GM12865 (cell line): ENCODE measurements at places on chromosomes 6 and 20.

DNA sequence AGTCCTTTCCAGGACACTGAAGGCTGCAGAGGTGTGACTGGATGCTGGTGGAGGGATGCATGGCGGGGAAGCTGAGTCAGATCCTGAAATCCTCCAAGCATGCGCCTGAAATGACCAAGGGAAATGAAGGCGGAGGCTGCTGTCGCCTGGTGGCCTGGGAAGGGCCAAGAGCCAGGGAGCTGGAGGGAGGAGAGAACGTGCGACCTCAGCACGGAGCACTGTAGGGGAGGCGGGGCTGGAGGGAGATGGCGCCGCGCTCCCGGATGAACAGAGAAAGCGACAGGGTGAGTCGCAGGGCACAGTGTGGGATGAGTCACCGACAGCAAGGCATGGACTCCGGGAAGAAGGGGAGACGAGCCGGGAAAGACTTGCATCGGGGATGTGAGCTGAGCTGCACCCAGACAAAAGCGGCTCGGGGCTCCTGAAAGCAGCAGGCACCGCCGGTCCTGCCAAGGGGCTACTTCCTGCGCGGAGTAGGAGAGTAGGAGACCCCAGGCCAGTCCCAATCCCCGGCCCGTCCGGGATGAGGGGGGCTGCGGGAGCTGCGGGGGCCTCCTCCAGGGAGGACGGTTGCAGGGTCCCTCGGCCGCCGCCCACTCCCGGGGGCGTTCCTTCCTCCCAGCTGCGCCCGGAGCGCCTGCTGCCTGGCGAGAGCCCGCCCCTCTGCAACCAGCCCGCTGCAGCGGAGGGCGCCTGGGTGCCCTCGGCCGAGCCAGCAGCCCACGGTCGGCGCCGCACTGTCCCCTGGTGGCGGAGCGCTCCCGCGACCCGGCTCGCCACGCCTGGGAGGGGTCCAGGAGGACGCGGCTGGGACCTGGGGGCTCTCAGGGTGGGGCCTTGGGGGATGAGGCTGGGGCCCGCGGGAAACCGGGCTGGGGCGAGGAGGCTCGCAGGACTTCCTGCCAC lies 11.0 kb upstream of the NQO2 start:
- peak; percentile 81 for DNase-seq

GRCh38 chr6:90004511-90004910 lies 110.2 kb downstream of the GJA10 start:
- DNase-seq, result no peak

- DNase-seq, result peak; percentile 12
Observed at GRCh38 chr20:52047811-52048764, 143.5 kb downstream of the ZFP64 start.

GRCh38 chr20:32526541-32526940 lies 58.6 kb downstream of the NOL4L start:
- DNase-seq, result peak; percentile 35

DNA sequence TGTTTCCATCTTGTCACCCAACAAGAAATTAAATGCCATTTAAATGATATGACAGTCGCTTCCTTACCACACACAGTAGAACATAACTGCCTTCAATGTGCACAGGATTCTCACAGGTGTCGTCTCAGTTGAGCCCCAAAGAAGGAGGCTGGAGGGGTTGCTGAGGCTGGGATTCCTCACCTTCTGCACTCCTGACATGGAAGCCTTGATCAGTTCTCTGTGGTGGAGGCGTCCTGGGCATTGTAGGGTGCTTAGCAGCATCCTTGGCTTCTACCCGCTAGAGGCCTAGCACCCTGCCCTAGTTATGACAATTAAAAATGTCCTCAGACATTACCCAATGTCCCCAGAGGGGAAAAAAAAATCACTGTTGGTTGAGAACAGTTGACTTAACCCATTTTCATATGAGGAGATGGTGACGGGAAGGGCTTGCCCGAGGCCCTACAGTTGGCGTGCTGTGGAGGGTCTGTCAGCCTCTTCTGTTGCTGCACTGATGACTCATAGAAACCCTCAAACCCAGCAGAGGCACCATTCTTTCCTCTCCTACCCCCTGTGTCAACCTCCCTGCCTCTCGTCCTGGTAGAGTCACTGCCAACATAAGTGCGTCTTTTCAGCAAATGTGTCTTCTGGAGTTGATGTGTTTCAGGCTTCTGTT lies 19.3 kb upstream of the ZNF831 start:
- DNase-seq, result no peak

GRCh38 chr6:105179244-105180065 lies at the start of gene POPDC3:
Gene POPDC3 (minus strand): TSS chr6:105180014. CDS start chr6:105161909, 18,105 bp downstream.
- peak; percentile 21 for DNase-seq

GRCh38 chr6:110554966-110555460 lies 78.6 kb upstream of the SLC22A16 start:
- no peak for DNase-seq

GRCh38 chr20:14544688-14545087 lies 207.3 kb upstream of the FLRT3 start:
- no peak for DNase-seq

DNA sequence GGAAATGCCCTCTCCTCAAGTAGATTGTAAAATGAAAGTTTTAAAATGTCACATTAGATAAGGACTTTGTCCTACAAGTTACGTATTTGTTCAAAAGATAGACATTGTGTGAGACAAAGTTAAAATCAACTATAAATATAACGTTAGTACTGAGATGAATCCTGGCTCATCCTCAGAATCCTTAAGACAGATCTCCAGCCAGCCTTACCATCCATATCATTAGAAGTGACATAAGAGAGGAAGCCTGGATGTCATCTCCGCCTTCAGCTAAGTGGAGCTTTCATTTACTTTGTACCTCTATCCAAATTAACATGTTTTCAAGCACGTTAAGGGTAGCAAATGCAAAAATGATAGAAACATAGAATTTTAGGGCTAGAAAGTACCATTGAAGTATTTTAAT lies 59.1 kb downstream of the SCAF8 start:
- DNase-seq, result no peak

- no peak for DNase-seq
Observed at GRCh38 chr20:11035211-11035610, 361.4 kb upstream of the JAG1 start.

DNA sequence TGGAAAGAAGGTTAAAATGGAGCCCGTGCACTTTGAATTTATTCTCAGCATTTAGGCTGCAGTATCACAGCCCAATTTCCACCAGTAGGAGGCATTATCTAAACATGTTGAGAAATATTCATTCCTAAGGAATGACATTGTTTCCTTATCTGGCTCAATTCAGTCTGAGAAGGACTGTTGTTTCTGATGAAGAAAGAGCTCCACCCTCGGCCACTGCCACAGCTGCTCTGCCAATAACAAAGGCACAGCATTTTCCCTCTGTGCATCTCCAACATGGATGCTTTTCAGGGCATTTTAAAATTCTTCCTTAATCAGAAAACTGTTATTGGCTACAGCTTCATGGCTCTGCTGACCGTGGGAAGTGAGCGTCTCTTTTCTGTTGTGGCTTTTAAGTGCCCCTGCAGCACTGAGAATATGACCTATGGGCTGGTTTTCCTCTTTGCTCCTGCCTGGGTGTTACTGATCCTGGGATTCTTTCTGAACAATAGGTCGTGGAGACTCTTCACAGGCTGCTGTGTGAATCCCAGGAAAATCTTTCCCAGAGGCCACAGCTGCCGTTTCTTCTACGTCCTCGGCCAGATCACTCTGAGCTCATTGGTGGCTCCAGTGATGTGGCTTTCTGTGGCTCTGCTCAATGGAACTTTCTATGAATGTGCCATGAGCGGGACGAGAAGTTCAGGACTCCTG lies at the start of gene CALHM5:
Gene CALHM5, plus strand, starts transcription at position 216 of the 687 bp plus-strand sequence. Its CDS starts 58 bp downstream, at position 274.
- DNase-seq, result no peak

GRCh38 chr6:143141442-143141841 lies 80.8 kb downstream of the AIG1 start:
- DNase-seq, result no peak

- DNase-seq, result no peak
Observed at GRCh38 chr20:17835240-17835933, 133.2 kb downstream of the SNX5 start.

DNA sequence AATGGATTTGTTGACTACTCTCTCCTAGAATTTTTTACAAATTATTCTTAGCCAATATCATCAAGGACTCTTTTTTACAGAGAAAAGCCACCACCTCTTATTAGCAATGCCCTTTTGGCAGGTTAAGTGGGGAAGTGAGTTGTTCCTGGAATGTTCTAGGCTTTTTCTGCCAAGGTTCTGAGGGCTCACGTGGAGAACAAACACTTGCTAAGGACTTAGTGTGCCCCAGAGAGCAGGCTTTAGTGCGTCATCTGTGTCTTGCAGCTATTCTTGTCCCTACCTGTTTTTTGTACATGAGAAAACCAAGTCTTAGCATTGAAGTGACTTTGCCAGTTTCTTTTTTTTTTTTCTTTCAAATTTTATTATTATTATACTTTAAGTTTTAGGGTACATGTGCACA lies 33.5 kb downstream of the CFAP61 start:
- no peak for DNase-seq

- DNase-seq, result no peak
Observed at GRCh38 chr20:46361381-46361780, 45.0 kb downstream of the ELMO2 start.

GRCh38 chr20:31602779-31603441 lies 2.2 kb upstream of the ID1 start:
- peak; percentile 93 for DNase-seq

- DNase-seq, result no peak
Observed at GRCh38 chr20:35009665-35010328, 54.1 kb downstream of the MYH7B start.

DNA sequence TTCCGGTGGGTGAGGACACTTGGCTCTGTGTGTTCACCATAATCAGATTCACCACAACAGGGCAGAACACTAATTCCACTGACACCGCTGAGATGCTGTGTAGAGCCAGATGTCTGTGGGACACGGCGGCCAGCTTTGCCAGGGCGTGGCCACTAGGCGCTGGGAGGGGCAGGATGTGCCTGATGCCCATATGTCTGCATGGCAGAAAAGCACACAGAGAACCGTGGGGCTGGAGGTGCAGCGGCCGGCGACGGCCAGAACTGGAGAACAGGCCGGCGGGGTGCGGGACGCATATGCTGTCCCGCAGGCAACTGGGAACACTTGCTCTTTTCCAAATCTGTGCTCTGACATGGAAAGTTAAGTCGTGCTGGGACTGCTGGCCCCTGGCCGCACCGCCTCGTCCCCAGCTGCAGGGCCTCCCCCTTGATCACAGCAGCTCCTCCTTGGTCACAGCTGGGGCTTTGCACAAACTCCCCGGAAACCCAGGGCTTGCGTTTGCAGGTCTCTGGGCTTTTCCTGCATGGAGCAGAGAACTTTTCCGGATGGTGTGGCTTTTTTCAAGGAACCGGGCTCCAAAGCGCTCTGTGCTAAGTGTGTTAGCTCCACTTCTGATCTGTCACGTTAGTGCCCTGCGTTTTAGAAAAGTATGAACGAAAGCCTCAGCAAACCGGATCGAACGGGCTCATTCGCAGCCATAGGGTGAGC lies 31.1 kb downstream of the NTSR1 start:
- peak; percentile 59 for DNase-seq

GRCh38 chr6:151284012-151284411 lies 44.2 kb downstream of the AKAP12 start:
- peak; percentile 34 for DNase-seq

DNA sequence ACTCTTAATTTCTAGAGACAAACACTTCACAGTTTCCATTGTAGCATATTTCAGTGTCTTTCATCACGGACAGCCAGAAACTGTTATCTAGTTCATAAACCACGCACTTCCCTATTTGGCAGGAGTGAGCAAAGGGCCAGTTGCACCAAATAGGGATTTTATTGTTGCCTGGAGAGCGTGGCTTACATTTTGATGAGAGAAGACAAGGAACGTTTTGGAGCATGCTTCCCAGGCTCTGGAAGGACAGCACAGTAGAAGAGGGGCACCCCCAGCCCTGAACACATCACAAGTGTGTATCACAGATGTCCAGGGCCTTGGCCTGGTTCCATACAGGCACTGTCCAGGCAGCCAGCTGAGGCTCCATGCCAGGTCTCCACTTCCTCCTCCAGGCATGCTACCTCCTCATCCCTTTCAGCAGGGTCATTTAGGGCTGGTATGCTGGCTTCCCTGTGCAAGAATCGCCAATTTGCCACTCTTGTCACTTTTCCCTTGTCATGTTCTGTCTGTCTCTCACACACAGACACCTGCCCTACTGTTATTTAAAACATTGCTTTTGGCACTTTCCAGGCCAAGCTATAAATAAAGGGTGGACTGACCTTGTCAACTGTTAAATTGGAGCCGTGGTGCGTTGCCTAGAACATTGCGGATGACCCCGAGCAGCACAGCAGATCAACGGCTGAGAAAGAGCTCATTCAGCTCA lies 235.0 kb upstream of the GMDS start:
- no peak for DNase-seq

- DNase-seq, result no peak
Observed at GRCh38 chr6:143611580-143611979, 66.2 kb upstream of the PHACTR2 start.

DNA sequence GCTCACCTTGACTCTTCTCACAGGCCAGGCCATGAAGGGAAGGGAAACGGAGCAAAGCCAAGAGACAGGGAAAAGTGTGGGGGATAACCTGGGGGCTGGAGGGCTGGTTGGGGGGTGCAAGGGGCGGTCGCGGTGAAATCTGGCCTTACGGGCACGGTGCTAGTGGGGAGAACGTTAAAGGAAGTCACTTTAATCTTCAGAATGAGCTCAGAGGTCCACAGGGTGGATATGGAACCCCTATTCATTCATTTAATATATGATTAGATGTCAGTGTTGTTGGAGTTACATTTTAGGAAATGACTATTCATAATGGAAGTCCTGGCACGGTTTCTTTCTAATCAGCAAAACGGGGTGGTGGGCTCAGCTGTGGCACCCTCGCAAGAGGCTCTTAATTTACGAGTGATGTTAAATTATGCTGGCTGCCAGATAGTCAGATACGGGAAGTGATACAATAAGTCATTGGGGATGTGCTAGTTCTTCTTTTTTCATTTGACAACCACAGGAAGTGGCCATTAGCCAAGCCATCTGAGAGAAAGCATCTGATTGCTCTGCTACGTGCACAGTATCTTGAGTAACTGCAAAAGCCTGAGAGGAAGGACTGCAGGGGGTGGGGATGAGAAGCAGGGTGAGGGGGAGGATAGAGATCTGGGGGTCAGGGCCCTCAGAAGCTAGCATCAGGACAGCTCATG lies 253.0 kb downstream of the QKI start:
- DNase-seq, result peak; percentile 90

DNA sequence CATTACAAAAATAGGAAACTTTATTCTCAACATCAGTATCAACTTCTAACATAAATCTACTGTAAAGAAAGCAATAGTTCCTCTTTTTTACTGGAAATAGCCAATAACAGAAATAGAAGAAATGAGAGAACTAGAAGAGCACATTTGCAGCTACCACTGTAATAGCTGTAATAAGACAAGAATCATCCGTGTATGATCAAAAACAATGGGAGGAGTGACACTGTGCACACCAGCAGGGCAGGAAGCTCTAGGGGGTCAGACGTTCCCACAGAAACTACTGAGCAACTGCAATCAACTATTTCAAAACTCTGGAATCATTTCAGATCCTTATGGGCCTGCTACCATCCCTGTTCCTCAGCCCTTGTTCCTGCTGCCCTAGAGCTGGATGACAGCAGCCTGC lies 43.7 kb downstream of the NINL start:
- no peak for DNase-seq

GRCh38 chr20:1983301-1983700 lies 10.6 kb downstream of the PDYN start:
- DNase-seq, result no peak

- peak; percentile 26 for DNase-seq
Observed at GRCh38 chr6:13327691-13328075, 654 bp downstream of the TBC1D7 start.

- DNase-seq, result no peak
Observed at GRCh38 chr6:2969549-2969948, 1.8 kb downstream of the SERPINB6 start.

GRCh38 chr6:154604119-154604518 lies 93.6 kb upstream of the CNKSR3 start:
- DNase-seq, result peak; percentile 61
